ENCODE measurements at places on chromosomes 11 and 22.

- no peak for DNase-seq
These were observed 736.7 kb upstream of the ANO5 start for GRCh38 chr11:21456186-21456585.

- DNase-seq: no peak
These were observed 16.2 kb upstream of the LDLRAD3 start for GRCh38 chr11:35927682-35928081.

DNA sequence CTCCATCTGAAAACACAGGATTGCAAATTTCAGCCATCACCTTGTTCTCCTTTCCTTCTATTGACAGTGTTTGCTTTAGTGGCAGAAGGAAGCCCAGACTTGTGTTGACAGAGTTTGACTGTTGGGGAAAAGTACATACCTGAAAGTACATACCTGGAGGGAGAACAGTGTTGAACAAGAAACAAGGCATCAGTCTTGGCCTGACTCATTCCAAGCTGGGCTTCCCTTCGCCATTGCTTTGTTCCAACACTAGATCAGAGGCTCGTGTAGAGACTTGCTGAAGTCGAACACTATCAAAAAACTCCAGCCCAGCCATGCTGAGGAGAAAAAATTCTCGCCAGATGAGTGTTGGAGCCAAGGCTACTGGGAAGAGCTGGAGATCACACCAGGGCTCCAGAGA lies 133.4 kb downstream of the BBOX1 start:
- DNase-seq: no peak

- DNase-seq: no peak
These were observed 204.5 kb downstream of the LRRC4C start for GRCh38 chr11:41254966-41255365.

- DNase-seq: no peak
These were observed 65.5 kb downstream of the USP35 start for GRCh38 chr11:78254268-78254667.

DNA sequence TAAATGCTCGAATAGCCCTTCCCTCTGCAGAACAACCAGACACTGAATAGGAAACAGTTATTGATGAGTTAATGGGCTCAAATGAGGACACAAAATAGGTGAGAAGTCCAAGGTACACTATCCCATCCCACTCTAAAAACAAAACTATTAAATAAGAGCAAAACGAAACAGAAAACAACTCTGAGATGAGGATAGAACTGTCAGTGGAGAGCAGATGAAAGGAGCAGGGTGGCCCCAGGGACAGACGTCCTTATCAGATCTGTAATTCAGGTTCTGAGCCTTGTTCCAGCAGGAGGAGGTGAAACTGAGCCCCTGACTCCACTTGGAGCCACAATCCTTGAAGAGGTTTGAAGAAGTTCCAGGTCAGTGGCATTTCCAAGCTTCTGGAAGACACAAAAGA lies 8.5 kb upstream of the SNX19 start:
- no peak for DNase-seq

- no peak for DNase-seq
These were observed 57.9 kb upstream of the FSHB start for GRCh38 chr11:30172883-30173311.

DNA sequence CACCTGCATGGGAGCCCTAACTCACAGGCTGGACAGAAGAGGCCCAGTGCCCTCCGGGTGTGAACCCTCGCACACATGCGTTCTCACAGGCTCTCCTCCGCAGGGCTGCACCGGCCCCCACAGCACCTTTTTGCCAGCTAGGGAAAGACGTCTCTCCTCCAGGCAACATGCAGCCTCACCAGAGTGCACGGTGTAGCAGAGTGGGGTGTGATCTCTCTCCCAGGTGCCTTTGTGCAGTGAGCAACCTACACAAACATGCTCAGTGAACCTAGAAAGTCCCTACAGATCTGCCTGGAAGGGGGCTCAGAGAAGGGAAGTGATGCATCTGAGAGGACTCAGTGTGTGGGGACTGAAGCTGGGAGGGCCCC lies 3.7 kb upstream of the CARNS1 start:
- no peak for DNase-seq

DNA sequence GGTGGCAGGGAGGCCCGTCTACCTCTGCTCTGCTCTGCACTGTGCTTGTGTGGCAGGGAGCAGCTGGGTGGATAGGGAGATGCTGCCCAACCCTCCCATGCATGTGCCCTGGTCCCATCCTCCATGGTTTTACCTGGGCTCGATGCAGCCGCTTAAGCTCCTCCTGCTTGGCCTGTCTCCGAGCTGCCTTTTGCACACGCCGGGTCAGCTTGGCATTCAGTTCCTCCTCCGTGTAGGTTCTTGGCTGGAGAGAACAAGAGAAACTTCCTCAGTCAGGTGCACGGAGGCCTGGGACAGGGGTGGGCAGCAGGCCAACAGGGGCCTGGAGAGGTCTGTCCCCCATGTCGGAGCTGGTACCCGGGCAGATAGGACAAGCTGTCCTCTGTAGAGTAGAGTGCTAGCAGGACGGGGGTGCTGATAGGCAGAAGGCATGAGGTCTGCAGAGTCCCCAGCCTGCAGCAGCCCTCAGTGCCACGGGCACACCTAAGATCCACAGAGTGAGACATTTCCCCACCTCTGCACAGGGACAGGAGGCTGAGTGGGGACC lies 36.4 kb upstream of the BID start:
- no peak for DNase-seq

- DNase-seq: no peak
These were observed 10.1 kb upstream of the DCPS start for GRCh38 chr11:126293726-126294125.

DNA sequence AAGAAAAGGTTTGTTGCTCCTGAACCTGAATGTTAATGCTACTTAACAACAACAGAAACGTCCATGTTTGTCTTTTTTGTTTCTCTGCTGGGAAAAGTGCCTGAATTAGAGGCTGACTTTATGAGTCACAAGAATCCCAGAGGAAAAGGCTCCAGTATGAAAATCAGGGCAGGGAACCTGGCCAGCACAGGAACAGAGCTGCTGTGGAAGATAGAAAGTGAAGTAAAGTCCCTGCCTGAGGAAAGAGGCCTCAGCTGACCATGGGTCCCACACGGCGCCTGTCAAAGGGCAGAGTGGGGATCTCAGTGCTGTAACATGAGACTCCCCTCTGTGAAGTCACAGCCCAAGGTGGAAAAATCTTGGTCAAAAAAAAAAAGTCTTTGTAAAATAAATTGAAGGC lies 632.3 kb upstream of the CCDC90B start:
- no peak for DNase-seq

DNA sequence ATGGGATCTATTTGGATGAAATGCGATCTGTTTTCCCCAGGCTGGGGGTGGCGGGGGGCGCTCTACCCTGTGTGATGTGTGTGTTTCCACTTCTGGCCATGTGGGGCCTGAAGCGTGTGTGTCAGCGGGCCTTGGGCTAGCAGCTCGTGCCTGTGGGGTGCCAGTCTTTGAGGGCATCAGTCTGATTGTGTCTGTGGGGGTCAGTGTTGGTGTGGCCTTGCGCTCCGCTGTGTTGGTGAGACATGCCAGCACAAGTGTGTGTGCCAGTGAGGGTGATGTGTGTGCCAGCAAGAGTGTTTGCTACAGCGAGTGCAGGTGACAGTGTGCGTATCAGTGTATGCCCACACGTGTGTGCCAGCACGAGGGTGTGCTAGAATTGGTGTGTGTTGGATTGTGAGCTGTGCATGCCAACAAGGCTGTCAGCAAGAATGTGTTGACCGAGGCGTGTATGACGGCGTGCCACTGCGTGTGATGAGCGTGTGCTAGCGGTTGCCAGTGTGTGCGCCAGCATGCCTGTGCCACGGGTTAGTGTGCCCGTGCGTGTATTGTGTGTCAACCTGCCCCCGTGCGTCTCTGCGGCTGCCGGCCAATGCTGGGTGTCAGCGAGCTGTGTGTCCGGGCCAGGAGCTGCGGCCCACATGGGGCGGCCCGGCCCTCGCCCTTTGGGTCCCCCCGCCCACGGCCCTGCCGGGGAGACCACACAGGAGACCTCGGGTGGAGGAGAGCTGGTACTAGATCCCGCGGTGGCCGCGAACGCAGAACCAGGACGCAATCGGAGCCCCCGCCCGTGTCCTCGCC lies 519 bp downstream of the ARRB1 start:
- peak; percentile 58 for DNase-seq

- DNase-seq: no peak
These were observed 14.6 kb downstream of the BBOX1 start for GRCh38 chr11:27055065-27055682.

DNA sequence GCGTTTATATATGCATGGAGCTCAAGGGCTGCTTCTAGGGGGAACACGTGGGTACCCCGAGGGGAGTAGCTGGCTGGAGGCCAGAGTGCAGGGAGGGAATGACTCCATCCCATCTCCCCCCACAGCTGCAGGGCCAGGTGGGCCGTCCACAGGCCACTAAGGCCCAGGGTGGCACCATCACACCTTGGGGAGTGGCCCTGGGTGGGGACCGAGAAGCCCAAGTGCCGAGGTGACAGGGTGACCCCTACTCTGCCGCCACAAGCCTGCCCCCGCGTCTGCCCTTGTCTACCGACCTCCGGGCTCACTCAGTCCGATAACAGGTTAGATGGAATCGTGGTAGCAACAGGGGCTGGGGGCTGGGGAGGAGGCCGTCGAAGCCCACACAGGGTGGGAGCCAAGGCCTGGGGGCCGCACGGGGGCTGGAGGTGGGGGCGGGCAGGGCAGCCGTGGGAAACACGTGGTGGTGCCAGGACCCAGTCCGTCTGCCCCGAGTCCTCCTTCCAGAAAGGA lies 125.7 kb downstream of the KCNQ1OT1 start:
- no peak for DNase-seq

- DNase-seq: no peak
These were observed 858.8 kb downstream of the METTL15 start for GRCh38 chr11:28966951-28967350.

GRCh38 chr11:15248749-15249148 lies 134.0 kb downstream of the INSC start:
- DNase-seq: no peak

DNA sequence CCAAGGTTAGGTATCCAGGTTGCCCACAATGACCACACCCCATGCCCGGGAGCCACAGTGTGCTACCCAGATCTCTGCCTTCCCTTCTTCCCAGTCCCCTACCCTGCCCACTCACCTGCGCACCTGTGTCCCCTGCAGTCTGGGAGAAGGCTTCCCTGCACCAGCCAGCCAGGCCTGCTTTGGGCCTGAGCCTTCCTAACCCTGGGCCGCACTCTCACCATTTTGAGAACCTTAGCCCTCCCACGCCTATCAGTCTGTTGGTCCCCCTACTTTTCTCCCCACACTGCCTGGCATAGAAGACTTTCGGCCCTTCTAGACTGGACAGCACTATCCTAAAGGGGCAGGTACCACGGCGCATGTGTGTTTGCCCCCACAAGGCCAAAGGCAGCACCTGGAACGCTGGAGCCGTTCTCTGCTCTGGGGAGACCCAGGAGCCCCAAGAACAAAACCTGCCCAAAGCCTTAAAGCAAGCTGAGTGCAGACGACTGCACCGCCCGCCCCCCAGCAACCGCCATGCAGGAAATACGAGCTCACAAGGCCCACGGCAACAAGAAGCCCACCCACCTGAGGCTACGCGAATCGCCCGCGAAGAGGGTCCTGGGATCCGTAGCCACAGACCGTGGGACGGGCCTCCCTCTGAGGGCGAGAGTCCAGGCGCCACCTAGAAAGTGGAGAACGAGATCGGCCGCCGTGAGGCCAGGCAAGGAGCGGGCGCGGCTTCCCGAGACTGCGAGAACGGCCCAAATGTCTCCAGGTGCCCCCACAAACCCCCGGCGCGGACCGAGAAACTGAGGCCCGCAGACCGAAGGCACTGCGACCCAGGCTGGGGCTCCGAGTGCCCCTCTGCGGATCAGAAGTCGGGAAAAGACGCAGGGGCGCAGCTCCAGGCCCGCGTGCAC lies 546 bp downstream of the GNB1L start:
- no peak for DNase-seq

DNA sequence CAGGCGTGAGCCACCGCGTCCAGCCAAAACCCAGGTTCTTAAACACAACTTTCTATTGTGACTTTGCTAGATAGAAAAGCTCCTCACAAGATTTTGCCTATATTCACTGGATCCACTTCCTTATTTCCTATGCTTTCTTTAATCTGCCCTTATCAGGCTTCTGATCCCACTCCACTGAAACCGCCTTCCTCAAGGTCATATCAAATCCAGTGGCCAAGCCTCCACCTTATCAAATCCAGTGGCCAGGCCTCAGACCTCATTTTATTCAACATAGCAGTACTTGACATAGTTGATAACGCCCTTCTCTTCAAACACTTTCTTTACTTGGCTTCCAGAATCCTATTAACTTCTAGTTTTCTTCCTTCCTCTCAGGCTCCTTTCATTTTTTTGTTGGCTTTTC lies 29.5 kb downstream of the DIXDC1 start:
- DNase-seq: no peak

- no peak for DNase-seq
These were observed 10.6 kb downstream of the CARS1 start for GRCh38 chr11:3046641-3047040.

DNA sequence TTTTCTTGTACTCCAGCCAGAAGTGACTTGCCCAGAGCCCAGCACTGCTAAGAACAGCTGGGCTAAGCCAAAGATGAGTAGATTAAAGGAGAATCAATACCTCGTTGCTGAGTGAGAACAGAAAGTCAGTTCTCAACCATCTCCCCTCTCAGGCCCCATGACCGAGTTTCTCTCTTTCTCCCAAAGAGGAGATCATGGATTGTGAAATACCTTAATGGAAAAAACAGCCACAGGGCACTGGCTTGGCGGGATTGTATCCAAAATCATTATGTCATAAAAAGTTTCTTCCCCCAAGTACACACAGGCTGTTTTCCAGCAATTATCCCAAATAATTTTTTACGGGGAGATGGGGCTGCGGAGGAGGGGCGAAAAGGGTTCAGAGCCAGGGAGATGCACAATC lies 111.8 kb upstream of the TMEM45B start:
- no peak for DNase-seq

DNA sequence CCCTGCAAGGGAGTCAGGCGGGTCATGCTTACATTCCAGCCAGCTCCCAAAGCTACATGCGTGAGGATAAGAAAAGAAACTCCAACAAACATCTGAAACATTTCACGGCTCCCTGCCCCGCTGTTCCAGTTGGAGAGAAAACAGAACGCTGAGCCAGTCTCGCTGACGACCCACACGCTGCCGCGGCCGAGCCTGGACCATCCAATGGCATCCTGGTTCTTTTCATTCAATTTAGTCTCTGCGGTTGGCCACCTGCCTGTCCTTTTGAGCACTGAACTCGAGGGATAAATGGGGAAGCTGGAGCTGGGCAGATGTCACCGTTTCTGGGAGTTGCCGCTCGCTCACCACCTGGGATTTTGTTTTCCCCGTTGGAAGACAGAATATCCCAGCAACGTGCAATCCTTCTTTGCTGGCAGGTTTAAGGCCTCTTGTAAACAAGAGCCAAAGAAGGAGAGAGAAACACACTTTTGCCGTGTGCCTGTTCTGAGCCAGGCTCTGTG lies 45.3 kb upstream of the SHISAL1 start:
- peak; percentile 29 for DNase-seq

All from amygdala (tissue), 56 donors.